ENCODE measurements at places on chromosomes 12 and 14.

DNA sequence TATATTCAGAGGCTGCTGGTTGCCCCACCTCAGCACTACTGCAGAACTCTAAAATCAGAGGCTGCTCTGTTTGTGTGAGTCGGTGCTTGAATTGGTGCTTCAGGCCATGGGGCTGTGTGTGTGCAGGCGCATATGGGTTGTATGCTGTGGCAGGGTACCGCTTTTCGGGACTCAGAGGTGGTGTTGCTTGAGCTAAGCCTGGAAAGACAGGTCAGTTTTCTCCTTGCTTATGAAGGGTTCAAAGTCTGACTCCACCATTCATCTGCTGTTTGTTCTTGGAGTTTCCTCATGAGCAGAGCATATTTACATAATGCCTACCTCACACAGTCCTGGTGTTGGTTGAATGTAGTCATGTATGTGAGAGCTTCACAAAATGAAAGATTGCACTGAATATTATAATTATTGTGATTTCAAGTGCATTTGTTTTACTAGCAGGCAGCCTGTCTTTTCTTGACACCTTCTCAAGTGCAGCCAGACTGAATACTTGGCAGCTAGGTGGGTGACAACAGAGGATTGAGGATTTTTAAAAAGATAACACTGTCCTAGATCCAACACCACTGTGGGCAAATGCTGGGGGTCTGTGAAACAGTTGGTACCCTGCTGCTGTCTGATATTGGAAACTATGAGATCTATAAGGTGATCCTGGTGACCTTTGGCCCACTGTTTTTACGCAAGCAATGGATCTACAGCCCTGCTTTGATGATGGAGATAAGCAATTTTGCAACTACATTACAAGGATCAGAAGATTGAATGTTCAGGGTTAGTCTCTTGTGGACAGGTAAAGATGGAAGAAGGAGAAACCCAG lies 1.0 kb upstream of the ANG start:
- DNase-seq, result no peak

DNA sequence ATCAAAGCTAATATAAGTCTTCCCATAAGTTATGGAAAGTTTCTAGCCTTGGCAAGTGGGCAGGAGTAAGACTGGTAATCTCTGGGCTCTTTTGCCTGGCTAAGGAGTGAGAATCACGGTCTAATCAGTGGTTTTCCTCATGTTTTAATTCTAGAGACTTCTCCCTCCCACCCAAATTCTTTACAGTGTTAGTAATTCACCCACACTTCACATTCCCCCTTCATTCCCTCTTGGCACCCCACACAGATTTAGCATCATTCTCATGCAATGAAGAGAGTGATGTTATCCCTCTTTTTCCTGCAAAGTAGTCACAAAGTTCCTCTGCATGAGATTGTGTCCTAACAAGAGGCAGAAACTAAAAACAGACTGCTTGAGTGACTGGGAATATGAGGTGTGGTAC lies 28.6 kb upstream of the CACNA2D4 start:
- DNase-seq, result no peak

DNA sequence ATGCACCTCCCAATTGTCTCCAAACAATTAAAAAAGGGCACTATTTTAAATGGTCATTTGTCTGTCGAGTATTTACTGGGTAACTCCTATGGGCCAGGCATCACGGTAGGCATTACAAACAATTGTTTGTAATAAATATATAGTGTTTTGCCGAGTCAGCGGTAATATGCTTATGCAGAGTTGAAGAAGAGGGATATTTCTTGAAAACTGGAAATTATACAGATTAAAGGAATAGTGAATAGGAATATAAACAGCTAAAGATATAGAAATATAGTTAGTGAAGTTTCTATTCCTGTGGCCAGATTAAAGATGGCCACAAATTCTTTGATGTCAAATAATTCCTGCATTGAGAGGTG lies 13.5 kb upstream of the CRADD start:
- DNase-seq, result no peak

GRCh38 chr12:98738539-98738938 lies 93.4 kb downstream of the APAF1 start:
- DNase-seq, result no peak
